ENCODE measurements at places on chromosomes 2 and 18.

- DNase-seq = no peak
Measured at GRCh38 chr2:239261356-239261755, 139.5 kb downstream of the HDAC4 start.

GRCh38 chr2:233114421-233114861 lies 54.3 kb downstream of the INPP5D start:
- DNase-seq = no peak

DNA sequence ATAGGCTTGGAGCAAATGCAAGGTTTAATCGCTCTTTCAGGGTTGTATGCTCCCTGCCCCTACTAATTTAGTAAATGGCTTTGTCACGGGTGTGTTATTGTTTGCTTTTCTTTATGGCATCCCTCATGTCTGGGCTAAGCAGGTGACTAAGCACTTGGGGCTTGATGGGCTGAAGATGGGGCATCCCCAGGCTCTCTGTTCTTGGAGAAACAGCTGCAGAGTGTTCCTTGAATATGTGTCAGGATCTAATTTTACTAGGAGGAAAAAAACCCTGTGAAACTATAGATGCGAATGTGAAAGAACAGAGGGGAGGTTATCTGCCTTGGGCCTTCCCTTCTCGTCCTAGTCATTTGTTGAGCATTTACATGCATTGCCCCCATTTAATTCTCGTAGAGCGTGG lies 94.7 kb upstream of the TAF1B start:
- peak; percentile 32 for DNase-seq

GRCh38 chr2:216545359-216545758 lies 46.7 kb downstream of the RPL37A start:
- no peak for DNase-seq

- DNase-seq = no peak
Measured at GRCh38 chr2:119155633-119156032, 2.9 kb downstream of the C1QL2 start.

GRCh38 chr2:200373973-200374416 lies 67.5 kb downstream of the SPATS2L start:
- no peak for DNase-seq

DNA sequence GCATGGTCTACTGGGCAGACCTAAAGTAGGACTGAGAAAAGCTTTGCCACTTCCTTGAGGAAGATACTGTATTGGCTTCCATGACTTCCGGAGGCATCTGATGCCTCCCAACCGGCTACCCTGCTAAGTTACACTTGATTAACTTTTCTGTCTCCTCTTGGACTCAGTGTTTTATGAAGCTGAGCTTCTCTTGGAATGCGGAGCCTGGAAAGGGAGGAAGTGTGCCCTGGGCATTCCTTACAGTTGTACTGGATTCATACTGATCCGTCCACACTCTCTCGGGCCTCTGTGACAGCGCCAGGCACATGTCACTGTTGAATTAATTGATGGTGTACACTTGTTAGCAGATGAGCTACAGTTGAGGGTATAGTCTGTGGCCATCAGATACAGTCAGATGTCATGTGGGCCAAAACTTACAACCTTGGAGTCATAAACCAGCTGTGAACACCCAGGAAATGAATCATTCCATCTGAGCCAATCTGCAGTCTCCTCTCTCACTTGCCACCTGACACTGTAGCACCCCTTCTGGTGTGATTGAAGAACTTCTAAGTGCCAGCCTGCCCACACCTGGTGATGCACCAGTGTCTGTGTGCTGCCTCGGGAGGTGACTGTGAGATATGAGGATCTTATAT lies 122.5 kb downstream of the FHOD3 start:
- no peak for DNase-seq

- DNase-seq = no peak
Measured at GRCh38 chr2:32427672-32428610, 71.1 kb downstream of the BIRC6 start.

DNA sequence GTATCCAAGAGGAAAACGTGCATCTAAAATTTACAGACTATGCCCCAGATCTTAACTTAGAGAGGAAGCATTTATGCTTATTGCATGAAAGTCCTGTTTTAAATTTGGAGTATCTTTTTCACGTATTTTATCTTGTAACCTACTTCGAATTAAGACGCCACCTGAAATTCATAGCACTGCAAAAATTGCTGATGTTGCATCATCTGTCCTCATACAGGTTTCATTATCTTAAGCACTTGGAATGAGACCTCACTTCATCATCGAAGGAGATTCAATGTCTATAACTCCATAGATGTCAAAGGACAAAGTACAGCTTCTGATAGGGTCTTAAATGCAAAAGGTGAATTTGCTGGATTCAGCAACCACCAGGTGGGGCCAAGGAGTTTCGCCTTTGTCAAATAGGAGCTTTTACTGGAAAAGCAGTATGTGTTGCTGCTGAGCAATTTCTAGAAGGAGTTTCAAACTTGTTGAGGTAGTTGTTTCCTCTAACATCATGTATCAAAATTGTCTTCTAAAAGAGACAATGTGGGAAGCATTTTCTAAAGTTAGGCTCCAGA lies 106.4 kb upstream of the CCDC85A start:
- DNase-seq = no peak

DNA sequence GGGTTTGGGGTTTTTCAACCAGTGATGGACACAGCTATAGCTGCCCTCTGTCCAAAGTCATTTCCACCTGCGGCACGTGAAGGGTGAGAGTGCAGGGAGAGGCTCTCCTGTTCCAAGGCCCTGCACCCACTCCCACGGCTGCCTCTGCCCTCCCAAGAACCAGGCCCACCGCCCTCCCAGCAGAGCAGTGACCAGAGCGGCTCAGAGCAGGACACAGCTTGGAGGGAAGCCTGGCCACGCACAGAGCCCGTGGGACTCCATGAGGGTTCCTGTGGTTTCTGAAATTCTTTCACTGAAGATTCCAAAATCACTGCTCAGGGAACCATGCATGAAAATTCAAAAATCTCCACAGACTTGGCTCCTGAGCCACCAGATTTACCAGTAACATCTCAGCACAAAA lies 67.3 kb upstream of the SALL3 start:
- DNase-seq = no peak

- no peak for DNase-seq
Measured at GRCh38 chr18:79702906-79703305, 23.3 kb downstream of the CTDP1 start.

- no peak for DNase-seq
Measured at GRCh38 chr2:98142106-98142791, 55.3 kb downstream of the VWA3B start.

- DNase-seq = no peak
Measured at GRCh38 chr2:216056739-216057138, 24.9 kb downstream of the PECR start.

DNA sequence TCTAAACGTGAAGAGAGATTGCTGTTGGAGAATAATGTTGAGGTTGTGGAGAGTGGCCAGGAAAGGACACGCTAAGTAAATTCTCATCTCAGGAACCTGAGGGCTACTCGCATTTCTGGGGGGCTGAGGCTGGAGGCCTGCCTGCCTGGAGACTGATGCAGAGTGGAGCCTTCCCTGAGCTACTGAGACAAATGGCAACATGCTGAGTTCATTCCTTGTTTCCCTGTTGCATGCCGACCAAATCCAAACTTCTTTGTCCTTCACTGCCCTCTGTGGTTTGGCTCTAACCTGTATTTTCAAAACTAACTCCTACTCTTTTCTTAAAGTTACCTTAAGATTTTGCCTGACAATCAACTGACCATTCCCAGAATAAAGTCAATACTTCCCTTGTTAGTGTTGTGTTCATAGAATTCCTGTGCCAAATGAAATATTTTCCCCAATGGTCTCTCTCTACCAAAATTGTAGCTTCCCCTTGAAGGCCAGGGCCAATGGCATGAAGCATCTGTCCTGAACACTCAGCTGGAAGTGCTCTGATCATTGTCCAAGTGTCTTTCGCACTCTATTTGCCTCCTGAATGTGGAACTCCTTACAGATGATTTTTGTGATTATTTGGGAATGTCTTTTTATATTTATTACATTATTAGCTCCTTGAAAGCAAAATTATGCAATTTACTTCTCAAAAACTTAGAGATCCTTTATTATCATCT lies 1085.6 kb downstream of the SOCS6 start:
- DNase-seq = no peak

DNA sequence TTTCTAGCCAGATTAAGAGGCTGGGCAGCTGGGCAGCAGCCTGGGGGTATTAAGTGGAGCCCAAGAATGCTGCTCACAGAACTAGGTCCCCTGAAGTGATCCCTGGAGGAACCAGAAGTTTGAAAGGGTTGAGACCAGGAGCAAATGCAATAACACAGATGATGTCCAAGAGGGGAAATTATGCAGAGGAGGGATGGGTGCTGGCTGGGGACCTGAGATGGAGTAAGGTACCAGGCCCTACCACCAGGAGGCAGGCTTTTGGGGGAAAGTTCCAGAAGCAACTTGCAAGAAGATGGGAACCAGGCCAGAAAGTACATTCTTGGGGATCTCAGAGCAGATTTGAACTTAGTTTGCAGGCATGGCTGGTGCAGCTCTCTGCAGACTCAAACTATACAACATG lies 175.1 kb downstream of the NCK2 start:
- DNase-seq = no peak

- no peak for DNase-seq
Measured at GRCh38 chr2:36373149-36373926, 17.8 kb downstream of the CRIM1 start.

GRCh38 chr18:48022531-48023329 lies 92.3 kb upstream of the SMAD2 start:
- DNase-seq = no peak

Measured in stimulated activated CD4-positive, alpha-beta T cell treated with anti-CD3 and anti-CD28 coated beads, Interleukin-1b, Interleukin-23, amount 100 ng/mL, for 24 hours (primary cell).